ENCODE measurements at places on chromosomes 13 and 19.

DNA sequence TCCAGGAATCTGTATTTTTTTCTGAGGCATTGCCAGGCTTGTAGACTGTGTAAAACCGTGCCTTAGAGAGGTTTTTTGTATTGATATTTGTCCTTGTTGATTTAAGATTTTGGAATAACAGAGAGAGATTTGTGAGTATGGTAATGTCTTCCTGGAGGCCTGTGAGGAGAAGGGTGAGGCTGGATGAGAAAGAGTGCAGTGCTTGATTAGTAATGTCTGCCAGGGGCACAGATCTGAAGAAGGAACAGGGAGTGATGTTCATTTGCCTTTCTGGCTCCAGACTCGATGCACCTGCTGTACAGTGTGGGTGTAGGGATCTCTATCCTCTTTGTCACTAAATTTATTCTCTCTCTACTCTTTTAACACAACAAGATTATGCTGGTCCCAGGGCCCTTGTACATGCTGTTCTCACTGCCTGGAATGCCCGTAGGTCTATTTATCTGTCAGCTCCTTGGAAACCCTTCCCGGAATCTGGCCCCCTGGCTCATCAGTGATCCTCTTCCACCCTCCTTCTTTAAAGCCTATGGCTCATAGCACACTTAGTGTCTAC is 4.2 kb downstream of the FIZ1 start:
- no peak for DNase-seq

DNA sequence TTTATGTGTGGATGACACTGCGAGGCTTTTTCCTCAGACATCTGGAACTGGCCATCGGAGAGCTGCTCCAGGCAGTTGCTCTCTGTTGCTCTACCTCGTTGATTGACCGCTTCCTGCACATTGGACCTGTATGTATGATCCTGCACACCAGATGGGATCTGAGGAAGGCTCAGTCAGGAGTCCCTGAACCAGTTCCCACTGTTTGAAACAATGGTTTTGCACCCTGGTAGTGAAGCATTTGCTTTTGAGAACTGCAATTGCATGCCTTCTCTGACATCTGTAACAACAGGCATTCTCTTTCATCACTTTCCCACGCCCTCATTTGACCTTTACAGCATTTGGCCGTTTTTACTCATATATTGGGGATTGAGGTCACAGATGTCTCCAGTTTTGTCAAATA is 61.1 kb upstream of the NPAS1 start:
- DNase-seq, result peak; percentile 66

DNA sequence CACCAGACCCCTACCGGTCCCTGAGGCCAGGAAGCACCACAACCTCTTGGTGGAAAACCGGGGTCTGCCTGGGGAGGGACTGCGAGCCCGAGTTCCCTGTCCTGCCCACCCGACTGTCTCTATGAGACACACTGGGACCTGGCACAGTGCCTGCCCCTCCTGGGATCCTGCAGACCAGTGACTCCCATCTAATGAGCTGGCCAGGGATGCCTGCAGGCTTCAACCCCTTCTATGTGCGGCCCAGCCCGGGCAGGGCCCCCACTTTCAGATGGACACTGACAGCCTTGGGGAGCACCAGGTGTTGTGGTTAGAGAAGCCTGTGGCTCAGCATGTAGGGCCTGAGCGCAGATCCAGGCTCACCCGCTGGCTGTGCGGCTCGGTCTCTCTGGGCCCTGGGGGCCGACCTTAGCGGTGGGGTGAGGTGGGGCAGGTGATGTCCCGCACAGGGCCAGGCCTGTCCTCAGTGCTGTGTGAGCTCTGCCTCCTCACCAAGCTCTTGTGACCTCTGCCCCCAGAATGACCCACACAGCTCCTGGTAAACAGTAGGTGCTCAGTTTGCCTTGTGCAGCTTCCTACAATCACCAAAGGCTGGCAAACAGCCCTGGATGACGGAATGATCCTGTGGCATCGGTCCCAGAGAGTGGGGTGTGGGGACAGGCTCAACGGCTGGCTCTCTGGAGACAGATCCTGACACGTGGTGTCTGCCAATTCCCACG is 17.9 kb upstream of the CACTIN start:
- DNase-seq, result no peak

GRCh38 chr19:40009674-40010073 is 12.8 kb downstream of the ZNF546 start:
- no peak for DNase-seq

DNA sequence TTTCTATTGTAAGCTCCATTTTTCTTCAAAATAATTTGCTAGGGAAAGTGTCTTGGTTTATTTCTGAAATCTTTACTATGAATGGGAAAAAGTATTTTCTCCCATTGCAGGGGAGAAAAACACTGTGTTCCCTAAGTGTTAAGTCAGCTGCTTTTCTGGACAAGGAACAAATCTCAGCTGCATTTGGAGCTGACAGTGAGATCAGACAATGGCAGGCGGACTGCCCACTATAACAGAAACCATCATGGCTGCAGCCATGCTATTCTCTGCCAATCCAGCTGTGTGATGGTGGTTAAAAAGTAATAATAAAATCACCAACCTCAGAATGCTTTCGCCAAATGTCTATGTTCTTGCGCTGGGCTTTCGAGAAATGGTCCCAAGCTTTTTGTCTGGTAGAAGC is 302.7 kb downstream of the DNAJC15 start:
- DNase-seq, result no peak

DNA sequence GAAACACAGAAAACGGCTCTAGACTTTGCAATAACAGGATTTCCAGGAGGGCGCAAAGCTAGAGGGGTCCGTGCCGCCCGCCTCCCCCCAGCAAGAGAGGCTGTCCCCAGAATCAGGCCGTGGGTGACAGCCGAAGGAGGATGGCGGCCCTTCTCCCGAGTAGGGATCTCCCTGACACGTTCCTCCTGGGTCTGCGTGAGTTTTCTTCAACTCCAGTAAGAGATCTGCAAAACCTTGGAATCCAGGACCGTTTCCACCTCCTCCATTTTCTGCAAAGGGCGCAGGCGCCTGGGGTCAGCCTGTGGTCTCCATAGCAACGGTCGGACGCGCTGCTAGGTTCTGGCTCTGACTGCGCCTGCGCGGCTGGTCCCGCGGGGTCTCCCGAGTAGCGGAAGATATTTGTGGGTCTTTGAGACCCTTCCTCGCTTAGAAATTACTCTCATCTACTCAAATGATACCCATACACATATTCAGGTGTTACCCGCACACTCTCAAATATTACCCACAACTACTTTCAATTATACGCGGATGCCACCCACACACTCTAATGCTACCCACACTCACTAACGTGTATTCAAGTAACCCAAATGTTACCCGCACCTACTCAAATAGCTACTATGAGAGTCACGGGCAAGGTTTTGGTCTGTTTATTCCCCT is 2.1 kb downstream of the PNMA8C start:
- DNase-seq, result peak; percentile 29

GRCh38 chr19:54137699-54138488 is at the start of gene CNOT3:
Gene CNOT3 (plus strand): TSS chr19:54137762. CDS start chr19:54142979, 5,217 bp downstream.
- no peak for DNase-seq

- no peak for DNase-seq
Measured at GRCh38 chr13:100356889-100357288, 231.7 kb downstream of the GGACT start.

DNA sequence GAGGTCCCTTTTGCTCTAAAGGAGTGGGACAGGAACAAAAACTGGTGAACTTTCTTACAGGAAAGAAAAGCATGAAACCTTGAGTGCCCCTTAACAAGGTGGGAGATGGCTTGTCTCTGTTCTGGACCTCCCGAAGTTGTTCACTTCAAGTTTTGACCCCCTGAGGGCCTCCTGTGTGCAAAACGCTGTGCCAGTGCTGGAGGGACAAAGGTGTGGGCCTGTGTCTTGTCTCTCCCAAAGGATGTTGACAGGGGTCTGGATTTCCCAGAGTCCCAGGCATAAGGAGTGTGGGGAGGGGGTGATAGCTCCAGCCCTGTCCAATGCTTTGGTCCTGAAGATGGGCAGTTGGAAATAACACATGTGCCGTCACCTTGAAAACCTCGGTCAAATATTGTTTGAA is 6.5 kb downstream of the ZNF536 start:
- no peak for DNase-seq

- DNase-seq, result no peak
Measured at GRCh38 chr13:79765331-79765730, 284.4 kb downstream of the NDFIP2 start.

- DNase-seq, result no peak
Measured at GRCh38 chr19:3572855-3573161, at the start of gene HMG20B. Gene HMG20B (plus strand): TSS chr19:3572944. CDS start chr19:3573310, 366 bp downstream.

DNA sequence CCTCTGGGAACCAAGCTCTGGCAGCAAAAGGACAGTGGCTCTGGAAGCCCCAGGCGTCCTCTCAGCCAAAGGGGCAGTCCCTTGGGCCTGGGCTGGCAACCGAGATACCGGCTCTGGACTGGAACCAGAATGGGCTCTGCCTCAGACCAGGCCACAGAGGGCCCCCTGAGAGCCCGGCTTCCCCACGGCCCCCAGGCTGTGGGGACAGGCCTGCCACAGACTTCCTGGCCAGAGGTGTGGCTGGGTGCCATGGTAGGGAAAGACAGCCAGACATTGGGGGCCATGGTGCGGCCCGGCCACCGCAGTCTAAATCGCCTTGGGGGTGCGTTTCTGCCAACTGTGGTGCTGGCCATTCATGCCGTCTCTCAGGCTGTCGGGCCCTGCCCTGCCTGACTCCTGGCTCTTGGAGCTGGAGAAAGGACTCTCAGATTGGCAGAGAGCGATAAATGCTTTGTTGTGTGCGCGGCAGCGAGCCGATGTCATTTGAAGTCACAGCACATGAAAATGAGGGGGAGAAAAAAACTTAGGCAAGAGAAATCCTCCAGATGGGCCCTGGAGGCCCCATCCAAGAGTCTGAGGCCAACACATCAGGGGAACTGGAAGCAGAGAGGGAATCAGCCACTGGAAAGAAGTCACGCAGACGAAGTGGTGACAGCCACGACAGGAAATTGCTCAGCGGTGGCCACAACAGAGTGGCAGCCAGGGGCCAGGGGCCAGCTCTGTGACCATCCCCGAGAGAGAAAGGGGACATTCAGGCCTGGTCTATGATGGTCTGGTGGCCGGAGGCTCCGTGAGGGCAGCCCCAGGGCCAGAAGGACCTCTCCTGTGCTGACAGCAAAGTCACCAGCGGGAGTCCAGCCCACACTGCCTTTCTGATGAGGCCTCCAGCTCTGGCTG is 26.5 kb downstream of the SH3GL1 start:
- DNase-seq, result no peak

DNA sequence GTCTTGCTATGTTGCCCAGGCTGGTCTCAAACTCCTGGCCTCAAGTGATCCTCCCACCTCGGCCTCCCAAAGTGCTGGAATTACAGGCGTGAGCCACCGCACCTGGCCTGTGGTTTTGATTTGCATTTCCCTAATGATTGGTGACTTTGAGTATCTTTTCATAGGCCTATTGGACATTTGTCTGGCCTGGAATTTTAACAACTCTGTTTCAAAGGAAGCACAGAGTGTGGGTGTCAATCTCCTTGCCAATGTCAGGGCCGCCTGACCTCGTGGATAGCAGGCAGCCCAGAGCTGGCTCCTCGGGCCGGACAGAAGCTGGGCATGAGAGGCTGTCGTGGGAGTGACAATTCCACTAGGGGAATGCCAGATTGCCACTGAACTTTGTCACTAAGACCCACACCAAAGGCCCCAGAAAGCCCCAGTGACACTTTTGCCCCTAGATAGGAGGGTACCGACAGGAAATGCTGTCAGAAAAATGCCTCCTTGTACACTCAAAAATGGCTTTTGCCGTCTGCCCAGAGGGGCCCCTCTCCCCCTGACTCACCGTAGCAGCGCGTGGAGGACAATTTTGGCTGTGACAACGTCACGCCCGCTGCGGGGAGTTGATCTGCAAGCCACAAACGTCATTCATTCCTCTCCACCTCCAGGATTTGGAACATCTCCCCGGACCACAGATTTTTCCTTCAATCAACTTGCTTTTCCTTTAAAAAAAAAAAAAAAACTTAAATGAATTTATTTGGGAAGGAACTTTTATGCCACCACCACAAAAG is 11.7 kb upstream of the ADGRE5 start:
- peak; percentile 94 for DNase-seq

DNA sequence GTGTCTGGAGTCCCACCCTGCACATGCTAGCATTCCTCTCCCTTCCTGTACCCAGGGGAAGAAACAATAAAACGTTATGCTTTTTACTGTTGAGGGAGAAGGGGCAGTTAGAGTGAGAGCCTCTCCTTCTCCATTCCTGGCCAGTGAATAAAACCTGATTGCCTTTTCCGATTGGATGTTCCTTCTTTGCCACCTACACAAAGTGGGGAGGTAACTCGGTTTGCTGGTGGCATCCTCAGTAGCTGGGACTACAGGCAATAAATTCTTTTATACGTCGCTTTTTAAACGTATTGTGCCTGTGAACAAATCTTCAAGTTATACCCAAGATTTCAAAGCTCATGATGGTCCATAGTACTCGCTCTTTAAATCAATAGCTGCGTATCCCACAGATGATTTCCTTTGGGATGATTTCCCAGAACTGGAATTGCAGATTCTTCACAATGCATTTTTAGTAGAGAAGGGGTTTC is 660 bp upstream of the MVB12A start:
- DNase-seq, result no peak

DNA sequence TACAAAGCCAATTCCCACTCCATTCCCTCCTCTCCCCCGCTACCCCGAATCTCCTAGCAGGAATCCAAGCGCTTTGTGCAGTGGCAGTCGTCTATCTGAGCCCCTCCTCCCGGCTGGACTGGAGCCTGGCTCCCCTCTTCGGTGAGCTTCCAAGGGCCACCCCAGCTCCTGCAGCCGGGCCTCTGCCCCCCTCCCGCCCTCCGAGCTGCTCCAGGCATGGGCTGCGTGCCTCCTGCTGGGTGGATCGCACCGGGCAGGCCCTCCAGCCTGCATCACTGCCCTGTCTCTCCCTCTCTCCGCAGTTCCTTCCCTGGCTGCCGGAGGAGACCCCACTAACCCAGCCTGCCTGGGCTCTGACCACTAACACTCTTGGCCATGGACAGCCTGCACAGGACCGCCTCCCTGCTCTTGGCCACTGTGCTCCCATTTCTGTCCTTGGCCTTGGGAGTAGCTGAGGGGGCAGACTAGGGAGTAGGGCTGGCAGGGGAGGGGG is 12.9 kb upstream of the LENG8 start:
- DNase-seq, result no peak

DNA sequence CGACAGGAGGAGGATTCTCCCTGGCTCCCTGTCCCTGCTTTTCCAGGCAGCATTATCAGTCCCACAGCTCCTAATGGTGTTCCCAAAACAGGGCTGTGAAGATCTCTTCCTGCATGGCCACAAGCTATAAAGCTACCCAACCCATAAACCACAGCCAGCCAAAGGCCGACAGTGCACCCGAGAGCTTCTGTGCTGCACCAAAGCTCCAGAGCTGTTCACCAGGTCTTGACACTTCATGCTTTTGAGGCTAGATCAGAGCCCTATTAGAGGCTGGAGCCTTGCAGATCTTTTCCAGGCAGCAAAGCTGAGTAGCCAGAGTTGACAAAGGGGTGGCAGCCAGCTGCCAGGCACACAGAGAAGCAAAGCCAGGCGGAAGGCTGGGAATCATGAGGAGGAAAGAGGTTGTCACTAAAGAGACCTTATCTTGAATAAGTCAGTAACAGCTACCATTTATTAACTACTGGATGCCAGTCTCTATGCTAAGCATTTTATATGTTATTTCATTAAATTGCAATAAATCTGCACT is 180.4 kb downstream of the KATNAL1 start:
- DNase-seq, result no peak

GRCh38 chr19:38650911-38651584 is 3.6 kb downstream of the ACTN4 start:
- no peak for DNase-seq

- no peak for DNase-seq
Measured at GRCh38 chr19:8302357-8302691, 5.8 kb downstream of the CD320 start.
